Fibroblast of skin of scalp (primary cell): ENCODE measurements at places on chromosomes 13 and 19.
A peak's percentile ranks its signal among the peaks of the same experiment; 100 is the strongest.

- no peak for DNase-seq
These were observed 13.0 kb downstream of the GAS6 start for GRCh38 chr13:113850722-113851479.

DNA sequence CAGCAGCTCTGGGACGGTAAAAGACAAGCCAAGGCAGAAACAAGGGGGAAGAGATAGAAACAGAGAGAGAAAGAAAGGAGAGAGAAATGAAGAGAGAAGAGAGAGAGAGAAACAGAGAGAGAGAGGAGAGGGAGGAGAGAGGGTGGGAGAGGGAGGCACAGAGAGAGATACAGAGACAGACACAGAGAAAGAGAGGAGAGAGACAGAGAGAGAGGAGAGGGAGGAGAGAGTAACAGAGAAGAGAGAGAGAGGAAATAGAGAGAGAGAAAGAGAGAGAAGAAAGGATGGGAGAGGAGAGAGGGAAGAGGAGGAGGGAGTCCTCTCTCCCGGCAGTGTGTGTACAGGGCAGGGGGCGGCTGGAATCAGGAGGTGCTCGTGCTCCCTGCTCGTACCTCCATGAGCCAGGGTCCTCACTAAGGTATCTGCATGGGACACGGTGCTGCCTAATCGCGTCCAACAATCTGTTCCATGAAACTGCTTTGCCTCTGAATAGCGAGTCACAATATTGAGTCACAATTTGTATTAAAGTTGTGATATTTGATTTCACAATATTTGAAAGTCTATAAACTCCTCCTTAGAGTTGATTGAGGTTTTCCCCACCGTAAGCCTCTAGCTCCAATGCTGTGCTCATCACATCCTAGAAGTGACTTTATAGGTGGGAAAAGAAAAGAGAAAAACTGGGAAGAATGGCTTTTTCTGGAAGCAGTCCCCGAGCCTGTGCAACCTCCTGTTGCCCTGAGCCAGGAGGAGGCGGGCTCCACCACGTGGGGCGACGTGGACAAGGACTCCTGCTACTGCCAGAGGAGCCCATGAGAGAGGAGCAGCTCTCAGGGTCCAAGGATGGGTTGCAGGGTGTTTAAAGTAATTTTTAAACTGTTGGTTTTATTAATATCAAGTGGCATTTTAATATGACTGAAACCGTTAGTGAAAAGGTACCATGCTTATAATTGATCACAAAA lies 81.7 kb upstream of the ARHGEF7 start:
- DNase-seq, result no peak

GRCh38 chr19:6055013-6055795 lies 55.1 kb downstream of the RFX2 start:
- DNase-seq, result no peak

DNA sequence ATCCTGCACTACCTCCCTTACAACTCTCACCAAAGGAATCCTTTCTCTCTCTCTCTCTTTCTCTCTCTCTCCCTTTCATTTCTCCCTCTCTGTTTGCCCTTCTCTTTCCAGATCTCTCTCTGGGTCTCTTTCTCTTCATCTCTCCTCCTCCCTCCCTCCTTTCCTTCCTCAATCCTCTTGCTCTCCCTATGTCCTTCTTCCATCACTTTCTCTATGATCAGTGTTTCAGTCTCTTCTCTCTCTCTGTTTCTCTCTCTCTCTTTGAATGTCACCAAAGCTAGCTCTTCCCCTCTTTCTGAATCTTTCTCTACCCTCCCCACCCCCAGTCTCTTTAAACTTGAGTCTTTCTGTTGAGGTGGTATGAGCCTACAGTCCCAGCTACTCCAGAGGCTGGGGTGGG lies 19.8 kb upstream of the KLK4 start:
- DNase-seq, result no peak

- no peak for DNase-seq
These were observed 1692.0 kb downstream of the SLITRK5 start for GRCh38 chr13:89363144-89363543.

- peak; percentile 31 for DNase-seq
These were observed 1.6 kb downstream of the ZNF414 start for GRCh38 chr19:8512115-8512967.

DNA sequence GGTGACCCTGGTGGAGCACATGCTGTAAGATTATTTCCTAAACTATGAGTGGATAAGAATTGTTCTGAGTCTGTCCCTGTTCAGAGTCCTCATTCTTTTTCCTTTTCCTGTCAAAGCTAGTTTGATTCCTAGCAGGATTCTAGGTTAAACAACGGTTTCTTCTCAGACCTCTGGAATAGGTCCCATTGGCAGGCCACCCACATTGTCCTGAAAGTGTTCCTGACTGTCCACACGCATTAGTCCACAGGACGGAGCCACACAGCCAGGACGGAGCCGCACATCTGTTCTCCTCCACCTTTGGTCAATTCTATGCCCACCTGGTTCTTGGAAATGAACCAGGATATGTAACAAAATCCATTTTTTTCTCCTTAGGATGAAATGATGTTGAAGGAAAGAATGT lies 46.1 kb downstream of the ANKRD10 start:
- no peak for DNase-seq

- no peak for DNase-seq
These were observed 58.9 kb downstream of the RXFP2 start for GRCh38 chr13:31798189-31798588.

- DNase-seq, result no peak
These were observed 68.3 kb downstream of the DNAJC3 start for GRCh38 chr13:95745289-95745688.

GRCh38 chr13:39971526-39971925 lies 316.1 kb downstream of the COG6 start:
- DNase-seq, result no peak

GRCh38 chr19:18414504-18415177 lies 4.6 kb upstream of the SSBP4 start:
- DNase-seq, result no peak

- DNase-seq, result no peak
These were observed 10.2 kb downstream of the OXGR1 start for GRCh38 chr13:96984051-96984508.

DNA sequence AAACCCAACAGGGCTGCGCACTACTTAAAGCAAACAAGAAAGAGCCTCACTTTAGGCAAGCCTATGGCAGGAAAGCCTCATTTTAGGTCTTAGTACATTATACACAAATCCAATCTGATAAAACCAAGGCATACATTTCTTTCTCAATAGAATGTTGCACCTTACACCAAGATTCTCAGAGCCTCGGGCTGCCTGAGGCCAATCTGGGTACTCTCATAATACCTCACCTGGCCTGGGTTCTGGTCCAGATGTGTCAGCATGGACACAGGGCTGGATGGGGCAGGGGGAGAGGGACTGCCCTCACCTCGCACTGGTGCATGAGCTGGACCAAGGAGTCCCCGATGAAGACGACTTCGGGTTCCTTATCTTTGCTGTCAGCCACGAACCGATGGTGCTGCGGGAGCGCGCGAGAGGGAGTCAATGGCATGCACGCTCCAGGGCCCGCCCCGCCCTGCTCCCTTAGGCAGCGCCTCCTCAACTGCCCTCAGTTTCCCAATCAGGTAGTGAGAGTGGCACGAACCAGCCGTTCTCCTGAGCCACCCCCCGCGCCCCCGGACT lies at the start of gene PRR19:
PRR19 (plus strand) TSS at position 487 of the 558 bp plus-strand sequence. CDS start 7,453 bp downstream, outside the sequence.
- DNase-seq, result no peak

- no peak for DNase-seq
These were observed 1.7 kb downstream of the ITM2B start for GRCh38 chr13:48234566-48235340.

DNA sequence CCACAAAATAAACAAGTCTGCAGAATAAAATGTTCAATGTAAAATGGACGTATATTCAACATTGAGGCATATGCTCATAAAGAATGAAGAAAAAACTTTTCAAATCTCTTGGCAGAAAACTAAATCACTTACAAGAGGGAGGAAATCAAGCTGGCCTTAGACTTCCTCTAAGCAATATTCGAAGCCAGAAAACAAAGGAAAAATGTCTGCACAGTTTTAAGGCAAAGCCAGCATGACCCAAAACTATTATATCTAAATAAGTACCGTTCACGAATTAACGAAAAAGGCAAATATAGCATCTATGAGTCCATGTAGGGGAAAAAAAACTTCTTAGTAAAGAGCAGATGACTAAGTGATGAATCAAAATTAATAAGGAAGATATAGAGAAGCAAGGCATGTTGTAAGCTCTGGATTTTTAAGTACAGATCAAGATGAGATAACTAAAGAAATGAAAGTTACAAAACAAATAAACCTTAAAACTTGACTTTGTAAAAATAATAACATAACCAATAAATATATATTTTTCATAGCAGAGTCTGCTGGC lies 101.3 kb downstream of the KCNRG start:
- peak; percentile 24 for DNase-seq

GRCh38 chr13:53747825-53748224 lies 719.2 kb downstream of the OLFM4 start:
- DNase-seq, result no peak
